ENCODE measurements at places on chromosomes 7 and 10. TPM values are rescaled to one million over a fixed set of nuclear protein-coding genes. Genes with fewer than 3 reads are reported as not detected.

DNA sequence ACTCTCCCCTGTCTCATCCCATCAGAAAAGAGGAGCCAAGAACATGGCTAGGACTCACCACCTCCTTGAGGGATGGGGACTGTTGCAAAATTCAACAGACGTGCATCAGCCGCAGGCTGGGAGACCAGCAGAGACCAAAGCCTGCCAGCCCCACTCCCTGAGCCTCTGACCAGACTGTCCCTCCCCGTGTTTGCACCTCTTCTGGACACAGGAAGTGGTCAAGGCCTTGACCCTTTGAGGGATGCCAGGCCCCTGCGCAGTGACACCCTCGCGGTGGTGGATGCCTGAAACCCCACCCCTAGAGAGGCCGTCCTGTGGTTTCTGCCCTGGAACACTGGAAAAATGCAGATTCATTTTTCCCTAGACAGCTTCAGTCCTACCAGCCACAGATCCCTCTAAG, 128.4 kb upstream of the TCF7L2 start:
- DNase-seq, result no peak

DNA sequence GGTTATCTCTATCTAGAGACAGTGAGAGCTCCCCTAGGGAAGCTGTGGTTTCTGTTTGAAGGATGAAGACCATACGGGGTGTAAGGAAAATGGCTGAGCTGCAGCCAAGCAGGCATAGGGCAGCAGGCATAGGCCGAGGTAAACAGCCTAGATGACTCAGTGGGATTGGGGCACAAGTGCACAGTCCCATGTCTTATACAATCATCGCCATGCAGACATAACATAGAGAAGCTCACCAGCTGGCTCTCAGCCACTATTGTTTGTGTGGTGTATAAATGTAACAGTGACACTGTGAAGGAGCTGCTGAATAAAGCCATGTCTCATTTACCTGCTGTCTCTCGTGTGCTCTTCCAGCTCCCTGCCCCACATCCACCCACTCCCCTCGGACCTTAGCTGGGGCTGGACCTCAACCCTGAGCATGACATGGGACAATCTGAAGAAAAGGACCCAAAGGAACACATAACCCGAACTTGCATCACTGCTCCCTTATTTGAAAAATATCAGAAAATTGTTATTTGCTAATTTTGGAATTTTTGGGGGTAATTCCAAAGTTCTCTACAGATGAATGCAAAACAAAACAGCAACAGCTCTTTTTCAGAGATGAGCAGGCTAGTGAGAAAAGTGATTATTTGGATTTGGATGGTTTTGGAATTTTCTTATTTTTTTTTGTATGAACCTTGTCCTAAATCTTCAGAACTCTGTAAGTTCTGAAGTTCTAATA, 582.7 kb downstream of the REEP3 start:
- DNase-seq, result no peak

GRCh38 chr7:91875851-91876250, 4.7 kb downstream of the MTERF1 start:
- DNase-seq, result no peak

The UTF1 gene
- not detected for polyA plus RNA-seq

The CYP3A7 gene
- polyA plus RNA-seq, result not detected

The FAM237B gene
- polyA plus RNA-seq, result not detected
